ENCODE measurements at places on chromosomes 5 and 9.

DNA sequence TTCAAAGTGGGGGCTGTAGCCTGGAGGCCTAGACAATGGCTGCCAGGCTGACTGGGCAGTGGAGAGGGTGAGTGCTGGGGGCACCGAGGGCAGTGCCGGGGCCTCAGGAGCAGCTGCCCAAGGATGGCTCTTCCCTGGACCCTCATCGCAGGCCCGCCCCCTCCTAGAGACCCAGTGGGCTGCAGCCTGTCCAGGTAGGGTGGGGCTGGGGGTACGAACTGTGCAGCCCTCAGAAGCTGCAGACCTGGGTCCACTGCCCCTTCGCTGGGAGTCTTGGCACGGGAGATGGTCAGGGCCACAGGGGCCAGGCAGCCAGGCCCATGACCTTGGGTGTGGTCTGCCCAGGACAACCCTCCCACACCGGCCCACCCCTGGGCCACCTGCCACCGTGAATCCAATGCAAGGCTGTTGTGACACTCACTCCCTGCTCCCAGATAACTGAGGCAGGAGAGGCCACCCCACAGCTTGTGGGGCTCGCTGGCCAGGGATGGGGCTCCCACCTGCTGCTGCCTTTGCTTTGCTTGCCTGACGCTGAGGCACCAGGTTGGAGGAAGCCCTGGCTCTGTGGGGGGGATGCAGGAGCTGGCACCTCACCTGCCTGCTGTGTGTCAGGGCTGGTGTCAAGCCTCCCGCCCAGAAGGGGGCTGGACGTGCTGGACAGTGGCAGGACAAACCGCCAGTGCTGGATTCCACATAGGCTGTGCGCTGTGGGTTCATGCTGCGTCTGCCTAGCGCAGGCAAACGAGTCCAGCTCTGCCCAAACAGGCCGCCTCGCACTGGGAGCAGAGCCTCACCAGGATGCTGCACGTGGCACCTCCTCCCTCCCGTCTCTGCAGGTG, 23.1 kb upstream of the SLC9A3 start:
- no peak for DNase-seq

DNA sequence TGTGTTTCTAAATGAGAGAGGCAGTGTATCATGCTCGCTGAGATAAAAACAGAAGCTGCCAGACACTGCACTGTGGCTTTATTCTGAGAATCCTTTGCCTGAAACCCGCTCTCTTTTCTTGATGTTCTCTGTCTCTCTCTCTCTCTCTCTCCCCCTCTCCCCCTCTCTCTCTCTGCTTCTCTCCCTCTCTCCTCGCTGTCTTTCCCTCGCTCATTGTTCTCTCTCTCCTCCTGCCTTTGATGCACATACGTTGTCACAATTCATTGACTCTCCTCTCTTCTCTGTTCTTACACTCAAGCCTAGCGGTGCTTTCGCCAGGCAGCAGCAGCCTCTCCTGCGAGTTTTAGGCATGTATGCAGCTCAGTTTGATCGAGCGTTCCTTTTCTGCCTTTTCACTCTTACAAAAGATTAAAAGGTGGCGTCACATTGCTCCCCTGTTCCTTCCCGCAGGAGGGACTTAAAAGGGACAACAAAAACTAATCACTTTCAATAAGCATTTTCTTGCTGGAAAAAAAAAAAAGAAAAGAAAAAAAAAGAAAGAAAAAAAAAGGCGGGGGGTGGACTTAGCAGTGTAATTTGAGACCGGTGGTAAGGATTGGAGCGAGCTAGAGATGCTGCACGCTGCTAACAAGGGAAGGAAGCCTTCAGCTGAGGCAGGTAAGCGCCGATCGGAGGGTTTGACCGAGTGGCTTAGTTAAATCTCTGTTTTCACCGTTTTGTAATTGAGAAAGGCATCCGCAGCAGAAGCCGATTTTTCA, 717.9 kb upstream of the WWC1 start:
- DNase-seq = no peak

DNA sequence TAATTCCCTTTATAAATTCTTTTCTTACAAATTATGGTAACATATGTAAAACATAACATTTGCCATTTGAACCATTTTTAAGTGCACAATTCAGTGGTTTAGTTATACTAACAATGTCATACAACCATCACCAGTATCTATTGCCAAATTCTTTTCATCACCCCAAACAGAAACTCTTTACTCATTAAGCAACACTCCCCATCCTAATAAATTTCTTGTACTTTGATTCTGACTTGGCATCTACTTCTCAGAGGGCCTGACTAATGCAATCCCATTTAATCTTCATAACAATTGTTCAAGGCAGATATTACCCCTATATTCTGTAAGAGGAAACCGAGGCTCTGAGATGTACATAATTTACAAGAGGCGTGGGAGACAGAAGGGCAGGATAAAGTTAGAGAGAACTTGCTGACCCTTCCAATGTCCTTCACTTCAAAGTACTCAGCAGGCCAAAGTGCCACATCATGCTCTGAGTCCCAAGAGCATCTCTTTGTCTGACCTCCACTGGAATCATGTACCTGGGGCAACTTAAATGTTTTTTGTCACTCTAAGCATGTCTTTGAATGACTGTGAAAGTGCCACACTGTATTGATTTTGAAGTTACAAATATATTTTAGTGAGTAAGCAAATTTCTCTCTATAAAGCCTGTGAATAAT, 255.3 kb downstream of the KIF4B start:
- DNase-seq = no peak

DNA sequence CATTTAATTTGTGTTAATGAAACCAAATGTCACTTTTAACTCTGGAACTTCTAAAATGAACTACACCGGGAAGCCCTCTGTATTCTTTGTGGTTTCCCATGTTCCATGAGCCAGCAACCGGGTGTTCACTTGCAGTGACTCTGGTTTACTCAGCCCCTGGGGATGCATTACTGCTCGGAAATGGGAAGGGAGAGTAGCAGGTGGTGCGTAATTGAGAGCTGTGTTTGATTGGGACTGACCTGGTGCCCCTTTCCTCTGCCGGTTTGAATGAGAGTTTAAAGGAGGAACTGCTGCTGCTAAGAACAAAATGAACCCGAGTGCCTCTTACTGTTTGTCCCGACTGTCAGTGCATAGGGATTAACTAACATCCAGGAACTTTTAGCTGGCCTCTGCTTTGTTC, 100.1 kb upstream of the DHFR start:
- peak; percentile 15 for DNase-seq

- DNase-seq = no peak
Observed at GRCh38 chr5:35285435-35285834, 55.1 kb upstream of the PRLR start.

- DNase-seq = peak; percentile 51
Observed at GRCh38 chr9:27333241-27334052, 36.5 kb upstream of the EQTN start.

DNA sequence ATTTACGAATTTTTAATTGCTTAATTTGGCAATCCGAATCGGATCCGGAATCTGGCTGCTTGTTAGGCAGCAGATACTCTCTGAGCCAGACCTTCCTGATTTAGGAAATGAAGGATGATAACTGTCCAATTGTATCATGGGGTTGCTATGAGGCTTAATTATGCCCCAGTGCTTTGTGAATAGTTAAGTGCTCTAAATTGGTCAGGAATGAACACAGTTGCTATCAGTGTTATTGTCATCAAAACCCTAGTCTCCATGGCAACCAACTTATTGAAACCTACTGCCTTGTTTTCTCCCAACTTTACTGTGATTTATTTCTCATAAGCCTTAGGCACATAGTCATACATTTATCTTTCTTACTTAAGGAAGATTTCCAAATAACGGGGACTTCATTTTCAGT, 47.9 kb downstream of the MAMDC2 start:
- no peak for DNase-seq

DNA sequence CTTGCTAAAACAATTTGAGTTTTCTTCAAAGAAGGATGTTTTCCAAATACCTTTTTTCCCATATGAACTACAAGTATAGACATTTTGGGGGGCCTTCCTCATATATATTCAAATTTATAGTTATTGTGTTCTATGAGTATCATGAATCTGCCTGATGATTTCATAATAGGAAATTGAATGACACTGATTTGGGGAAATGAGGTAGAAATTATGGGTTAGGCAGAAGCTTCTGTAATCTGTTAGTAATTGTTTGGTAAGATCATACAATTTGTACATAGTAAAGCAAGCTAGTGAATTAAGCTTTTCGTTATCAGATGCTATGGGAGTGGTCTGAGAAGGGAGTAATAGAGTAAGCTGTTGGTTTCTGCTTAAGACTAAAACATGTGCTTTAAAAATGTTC, 98.0 kb downstream of the TRIO start:
- DNase-seq = no peak

GRCh38 chr5:96048763-96049162, 87.1 kb upstream of the ELL2 start:
- no peak for DNase-seq

- peak; percentile 2 for DNase-seq
Observed at GRCh38 chr5:89313804-89314588, 431.0 kb upstream of the MEF2C start.

- DNase-seq = no peak
Observed at GRCh38 chr5:137091472-137091871, 407.7 kb downstream of the SPOCK1 start.

DNA sequence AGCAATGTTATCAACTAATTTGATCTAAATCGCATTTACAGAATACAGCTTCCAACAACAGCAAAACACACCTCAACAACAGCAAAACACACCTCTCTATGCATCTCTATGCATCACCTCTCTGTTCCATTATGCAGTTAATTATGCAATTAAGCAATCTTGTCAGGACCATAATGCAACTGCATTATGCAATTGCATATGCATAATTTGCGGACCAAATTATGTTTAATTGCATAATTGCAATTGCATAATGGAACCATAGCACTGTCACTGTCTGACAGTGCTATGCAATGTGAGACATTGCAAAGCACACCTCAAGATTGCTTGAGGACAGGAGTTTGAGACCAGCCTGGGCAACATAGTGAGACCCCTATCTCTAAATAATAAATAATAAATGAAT, 80.4 kb upstream of the PRSS3 start:
- DNase-seq = no peak

DNA sequence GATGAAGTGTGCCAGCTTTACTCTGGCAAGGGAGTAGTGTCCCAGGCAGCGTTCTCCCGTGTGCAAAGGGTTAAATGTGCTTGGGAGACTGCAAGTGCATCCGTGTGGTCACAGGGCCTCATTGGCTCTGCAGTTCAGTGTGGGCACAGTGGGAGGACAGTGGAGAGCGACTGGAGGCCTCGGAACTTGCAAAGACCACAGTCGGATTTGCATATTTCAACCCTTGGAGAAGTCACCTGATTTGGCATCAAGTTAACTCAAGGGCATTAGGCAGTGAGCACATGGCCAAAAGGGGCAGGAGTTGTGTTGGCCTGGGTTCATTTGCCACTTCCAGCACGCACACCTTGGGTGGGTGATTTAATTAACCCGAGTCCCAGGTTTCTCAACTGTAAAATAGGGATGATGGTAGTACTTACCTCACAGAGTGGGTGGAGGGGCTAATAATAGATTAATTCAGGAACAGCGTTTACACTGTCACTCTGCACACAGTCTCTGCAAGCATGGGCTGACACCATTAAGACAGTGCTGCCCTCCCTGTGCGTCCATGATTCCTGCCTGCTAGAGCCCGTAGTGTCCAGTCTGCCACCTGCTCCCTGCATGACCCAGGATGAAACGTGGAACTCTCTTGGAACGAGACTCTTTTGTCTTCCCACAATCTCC, 22.7 kb downstream of the JADE2 start:
- DNase-seq = no peak

DNA sequence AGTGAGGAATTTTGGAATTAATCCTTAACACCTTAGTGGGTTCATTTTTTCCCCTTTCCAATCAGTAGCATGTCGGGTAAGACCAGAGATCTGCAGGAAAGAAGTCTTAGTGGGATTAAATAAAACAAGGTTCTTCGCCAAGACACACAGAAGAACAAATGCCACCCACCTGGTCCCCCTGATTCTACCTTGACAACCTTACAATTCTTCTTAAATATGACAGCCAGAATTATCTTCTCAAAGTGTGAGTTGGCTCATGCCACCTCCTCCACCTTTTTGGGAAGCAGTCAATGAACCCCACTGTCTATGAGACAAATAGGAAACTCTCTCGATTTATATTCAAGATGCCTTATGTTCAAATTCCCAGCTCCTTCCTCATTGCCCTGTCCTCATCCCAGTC, 105.1 kb downstream of the BRINP1 start:
- no peak for DNase-seq

DNA sequence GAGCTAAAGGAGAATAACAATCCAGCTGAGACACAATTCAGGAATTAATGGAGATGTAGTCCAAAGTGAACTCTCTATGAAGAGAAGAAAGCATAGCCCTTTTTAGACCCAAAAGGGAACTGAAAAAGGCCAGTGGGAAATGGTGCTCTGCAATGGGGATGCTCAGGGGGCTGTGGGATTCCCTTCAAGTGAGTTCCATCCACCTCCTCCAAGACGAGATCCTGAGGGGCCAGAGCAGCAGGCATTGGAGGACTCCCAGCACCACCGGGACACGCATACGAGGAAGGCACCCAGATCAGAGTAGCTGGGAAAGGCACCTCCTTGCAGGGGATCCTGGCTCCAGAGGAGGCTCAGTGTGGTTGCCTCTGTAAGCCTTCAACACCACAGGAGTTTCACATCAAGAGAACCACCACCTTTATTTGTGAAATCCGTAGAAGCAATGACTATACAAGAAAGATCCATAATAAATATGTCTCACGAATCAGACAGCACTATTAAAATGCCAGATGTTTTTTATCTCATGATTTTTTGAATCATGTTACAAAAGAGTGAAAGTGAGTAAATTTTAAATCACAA, 288.2 kb downstream of the MED10 start:
- DNase-seq = no peak

GRCh38 chr5:142896325-142897007, 126.3 kb downstream of the ARHGAP26 start:
- no peak for DNase-seq

DNA sequence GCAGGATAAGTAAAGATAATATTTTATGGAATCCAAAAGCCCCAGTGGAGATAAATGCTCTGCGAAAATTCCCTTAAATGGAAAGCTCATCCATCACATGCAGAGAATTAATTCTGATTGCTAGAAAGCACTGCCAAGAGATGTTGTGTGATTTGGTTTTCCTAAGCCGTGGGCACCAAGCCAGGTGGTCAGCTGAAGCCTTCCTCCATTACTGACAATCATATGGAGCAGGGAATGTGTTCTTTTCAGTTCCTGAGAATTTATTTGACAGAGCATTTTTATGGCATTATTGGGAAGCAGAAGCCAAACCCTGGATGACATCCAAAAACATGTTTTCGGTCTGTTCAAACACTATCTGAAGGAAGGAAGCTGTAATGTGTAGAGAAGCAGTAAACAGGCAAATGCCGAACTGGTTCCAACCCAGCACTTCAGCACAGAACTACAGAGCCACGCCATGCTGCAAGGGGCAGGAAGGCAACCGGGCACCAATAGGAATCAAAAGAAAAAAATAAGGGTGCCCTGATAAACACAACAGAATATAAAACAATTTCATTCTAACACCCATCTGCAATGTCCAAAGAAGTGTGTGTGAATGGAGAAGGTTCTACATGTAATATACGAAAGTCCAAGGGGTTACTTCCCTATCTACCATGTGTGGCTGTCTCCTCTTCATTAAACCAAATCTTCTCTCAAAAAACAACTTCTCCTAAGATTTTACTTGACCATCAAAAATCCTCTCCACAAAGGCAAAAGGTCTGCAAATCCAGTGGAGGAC, 12.3 kb downstream of the ARSB start:
- DNase-seq = no peak

GRCh38 chr9:93301911-93302541, 118.1 kb downstream of the WNK2 start:
- DNase-seq = no peak

Measured in CD4-positive, alpha-beta T cell treated with Interleukin-2 at 100 ng/mL for 4 hours (primary cell).